AG08396 (cell line): ENCODE measurements at places on chromosomes 1 and 21.

- DNase-seq, result peak; percentile 46
Measured at GRCh38 chr1:240093120-240093961, 1.7 kb downstream of the FMN2 start.

GRCh38 chr1:236623371-236624166 is 19.3 kb upstream of the HEATR1 start:
- DNase-seq, result no peak

DNA sequence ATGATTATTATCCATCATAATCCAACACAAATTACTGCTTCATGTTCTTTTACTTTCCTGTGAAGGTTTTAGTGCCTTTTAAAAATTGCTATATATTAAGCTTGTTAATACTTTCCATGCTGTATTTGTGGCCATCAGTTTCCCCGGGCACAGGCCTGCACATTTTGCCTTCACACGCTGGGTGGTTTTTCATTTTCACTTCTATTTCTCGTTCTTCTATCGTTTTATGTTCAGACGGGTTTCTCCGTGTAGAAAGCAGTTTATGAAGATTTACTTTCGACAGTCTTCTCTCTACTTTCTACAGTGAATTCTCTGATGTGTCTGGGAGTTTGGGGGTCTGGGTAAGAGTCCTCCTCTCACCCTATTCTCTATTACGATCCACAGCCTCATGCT is 9.5 kb downstream of the RUNX3 start:
- no peak for DNase-seq

GRCh38 chr1:90176530-90176929 is 181.6 kb downstream of the ZNF326 start:
- DNase-seq, result no peak

GRCh38 chr1:213715182-213715581 is 272.6 kb upstream of the PROX1 start:
- DNase-seq, result no peak

DNA sequence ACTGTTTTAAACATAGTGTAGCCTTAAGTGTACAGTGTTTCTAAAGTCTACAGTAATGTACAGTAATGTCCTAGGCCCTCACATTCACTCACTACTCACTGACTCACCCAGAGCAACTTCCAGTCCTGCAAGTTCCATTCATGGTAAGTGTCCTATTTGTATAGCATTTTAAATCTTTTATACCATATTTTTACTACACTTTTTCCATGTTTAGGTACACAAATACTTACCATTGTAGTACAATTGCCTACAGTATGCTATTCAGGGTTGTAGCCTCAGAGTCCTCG is 3.6 kb upstream of the S100A10 start:
- DNase-seq, result no peak

DNA sequence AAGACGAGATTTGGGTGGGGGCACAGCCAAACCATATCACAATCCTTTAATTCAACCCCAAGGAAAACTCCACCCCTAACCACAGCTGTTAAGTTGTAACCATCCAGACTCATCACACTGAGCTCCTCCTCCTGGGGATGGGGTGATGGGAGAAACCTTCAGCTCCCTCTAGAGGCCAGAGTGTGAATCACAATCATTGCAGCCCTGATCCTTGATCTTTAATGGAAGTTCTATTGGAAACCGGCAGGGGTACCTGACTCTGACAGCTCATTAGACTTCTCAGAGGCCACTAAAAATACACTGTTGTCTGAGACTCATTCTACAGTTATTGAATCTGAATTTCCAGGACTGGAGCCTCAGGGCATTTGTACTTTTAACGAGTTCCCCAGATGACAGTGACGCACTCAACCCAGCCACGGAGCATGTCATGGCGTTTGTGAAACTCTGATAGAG is 127.2 kb downstream of the IGSF21 start:
- peak; percentile 36 for DNase-seq

DNA sequence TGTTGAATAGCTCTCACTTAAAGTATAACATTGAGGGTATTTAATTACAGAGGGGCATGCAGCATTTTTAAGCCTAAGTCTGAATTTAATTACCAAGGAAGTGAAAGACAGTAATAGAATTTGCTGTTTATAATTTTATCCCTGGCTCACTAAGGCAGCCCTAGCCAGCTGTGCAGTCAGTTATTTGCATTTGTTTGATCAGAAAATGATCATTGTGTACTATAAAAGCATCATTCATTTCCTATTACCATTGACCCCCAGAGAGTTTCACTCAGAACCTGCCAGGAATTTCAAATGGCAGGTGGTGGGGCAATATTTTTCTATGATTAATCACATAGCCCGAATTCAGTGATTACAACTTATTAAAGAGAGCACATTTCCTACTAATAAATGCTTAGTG is 277.1 kb upstream of the KAZN start:
- no peak for DNase-seq

DNA sequence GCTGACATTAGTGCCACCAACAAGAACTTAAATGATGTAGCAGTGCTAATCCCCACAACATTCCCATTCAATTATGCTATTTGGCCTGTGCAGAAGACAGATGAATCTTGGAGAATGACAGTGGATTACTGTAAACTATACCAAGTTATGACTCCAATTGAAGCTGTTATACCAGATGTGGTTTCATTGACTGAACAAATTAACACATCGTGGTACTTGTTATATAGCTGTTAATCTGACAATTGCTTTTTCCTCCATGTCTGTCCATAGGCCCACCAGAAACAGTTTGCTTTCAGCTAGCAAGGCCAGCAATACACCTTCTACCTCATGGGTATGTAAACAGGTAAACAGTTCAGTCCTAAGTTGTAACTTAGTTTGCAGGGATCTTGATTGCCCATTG is 101.1 kb downstream of the S1PR1 start:
- no peak for DNase-seq

GRCh38 chr1:159775716-159776115 is 5.0 kb upstream of the DUSP23 start:
- no peak for DNase-seq

GRCh38 chr1:111833334-111833733 is 77.6 kb downstream of the DDX20 start:
- DNase-seq, result peak; percentile 17

DNA sequence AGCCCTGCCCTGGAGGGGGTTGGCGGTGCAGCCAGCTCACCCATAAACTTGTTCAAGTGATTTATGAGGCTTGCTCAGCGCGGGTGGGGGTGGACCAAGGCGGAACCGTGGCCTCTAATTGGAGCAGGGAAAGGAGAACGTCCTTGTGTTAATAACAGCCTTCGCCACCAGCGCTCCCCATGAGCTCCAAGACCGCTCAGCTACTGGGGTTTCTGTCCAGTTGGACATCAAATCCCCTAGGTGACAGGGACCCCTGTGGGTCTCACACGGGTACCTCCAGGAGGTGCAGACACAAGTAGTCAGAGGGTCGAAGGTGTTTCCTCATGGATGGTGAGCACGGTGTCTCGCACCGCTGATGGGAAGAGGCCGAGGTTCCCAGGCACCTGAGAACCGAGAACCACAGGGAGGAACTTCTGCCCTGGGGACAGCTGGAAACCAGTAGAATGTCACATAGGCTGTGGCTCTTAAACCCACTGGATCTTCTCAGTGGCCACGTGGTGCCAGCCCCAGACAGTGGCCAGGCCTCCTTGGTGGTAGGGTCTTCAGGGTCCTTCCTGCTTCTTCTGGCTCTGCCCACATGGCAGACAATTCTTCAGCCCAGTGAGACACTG is 3.7 kb upstream of the ACTRT2 start:
- no peak for DNase-seq

DNA sequence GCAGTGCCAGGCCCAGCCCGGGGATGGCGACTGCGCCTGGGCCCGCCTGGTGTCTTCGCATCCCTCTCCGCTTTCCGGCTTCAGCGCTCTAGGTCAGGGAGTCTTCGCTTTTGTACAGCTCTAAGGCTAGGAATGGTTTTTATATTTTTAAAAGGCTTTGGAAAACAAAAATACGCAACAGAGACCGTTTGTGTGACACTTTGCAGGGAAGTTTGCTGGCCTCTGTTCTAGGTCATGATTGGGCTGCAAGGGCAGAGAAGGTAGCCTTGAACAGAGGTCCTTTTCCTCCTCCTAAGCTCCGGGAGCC is 719 bp downstream of the SOD1 start:
- no peak for DNase-seq

GRCh38 chr21:41873005-41873404 is 6.1 kb downstream of the PRDM15 start:
- DNase-seq, result no peak

DNA sequence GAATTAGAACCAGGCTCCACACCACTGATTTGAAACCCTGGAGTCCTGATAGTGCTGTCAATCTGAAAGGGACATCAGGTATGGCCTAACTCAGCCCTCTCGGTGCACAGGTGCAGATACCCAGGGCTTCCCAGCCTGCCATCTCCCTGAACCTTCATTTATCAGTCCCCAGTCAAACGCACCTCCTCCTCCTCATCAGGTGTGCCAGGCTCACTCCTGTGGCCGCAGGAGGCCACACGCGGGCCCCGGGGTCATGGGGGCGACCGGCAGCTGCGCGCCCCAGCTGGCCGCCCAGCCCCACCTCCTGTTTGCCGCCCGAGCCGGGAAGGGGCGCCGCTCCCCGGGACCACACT is 572 bp downstream of the FUCA1 start:
- DNase-seq, result no peak
